ENCODE measurements at places on chromosomes 1 and 21.
A peak's percentile ranks its signal among the peaks of the same experiment; 100 is the strongest.

GRCh38 chr1:1033009-1033587, 13.2 kb downstream of the AGRN start:
- DNase-seq: peak; percentile 94

- DNase-seq: no peak
Measured at GRCh38 chr21:44366586-44367211, 13.3 kb downstream of the TRPM2 start.

DNA sequence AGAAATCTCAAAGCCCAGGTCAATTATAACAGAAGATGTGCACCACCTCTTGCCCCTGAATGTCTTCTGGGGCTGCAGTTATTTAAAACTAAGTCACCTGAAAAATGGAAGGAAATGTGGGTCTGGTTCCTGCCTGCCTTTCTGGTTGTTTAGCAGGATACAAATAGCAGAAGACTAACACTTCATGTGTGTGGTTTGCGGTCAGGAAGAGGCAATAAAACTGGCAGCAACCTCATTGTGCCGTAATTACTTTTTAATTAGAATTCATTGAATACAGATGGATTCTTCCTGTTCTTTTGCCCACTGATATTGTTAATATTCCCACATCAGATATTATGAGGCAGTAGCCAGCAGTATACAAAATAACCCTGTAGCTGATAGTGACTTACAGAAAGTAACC, 345.7 kb downstream of the ZNF326 start:
- DNase-seq: no peak

DNA sequence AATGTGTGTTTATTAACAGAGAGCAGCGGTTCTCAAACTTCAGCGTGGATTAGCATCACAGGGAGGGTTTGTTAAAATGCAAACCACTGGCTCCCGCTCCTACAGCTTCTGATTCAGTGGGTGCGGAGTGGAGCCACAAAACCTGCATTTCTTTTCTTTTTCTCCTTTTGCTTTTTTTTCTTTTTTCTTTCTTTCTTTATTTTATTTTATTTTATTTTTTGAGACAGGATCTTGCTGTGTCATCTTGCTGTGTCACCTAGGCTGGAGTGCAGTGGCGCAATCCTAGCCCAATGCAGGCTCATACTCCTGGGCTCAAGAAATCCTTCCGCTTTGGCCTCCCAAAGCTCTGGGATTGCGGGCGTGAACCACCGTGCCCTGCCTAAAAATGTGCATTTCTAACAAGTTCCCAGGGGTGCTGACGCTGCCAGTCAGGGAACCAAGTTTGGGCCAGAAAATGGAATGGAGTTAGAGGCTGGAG, 20.9 kb upstream of the SLC1A7 start:
- DNase-seq: no peak

GRCh38 chr1:219566951-219567947, 45.7 kb downstream of the ZC3H11B start:
- no peak for DNase-seq
